Tibial nerve (tissue), 4 donors: ENCODE measurements at places on chromosomes 5 and 9. TPM values are rescaled to one million over a fixed set of nuclear protein-coding genes. Genes with fewer than 3 reads are reported as not detected.

ITGA1 gene
- total RNA-seq: 26.8 TPM

PTPN3 gene
- total RNA-seq: 1.6 TPM

C9orf50 gene
- total RNA-seq: 1.6 TPM

GABRB2 gene
- total RNA-seq: 3.7 TPM

CDC20B gene
- total RNA-seq: not detected

TAF1L gene
- not detected for total RNA-seq

RECK gene
- total RNA-seq: 19.2 TPM

SPATA31D4 gene
- not detected for total RNA-seq

NKD2 gene
- total RNA-seq: not detected

SPATA31E1 gene
- total RNA-seq: not detected

PRR16 gene
- total RNA-seq: 2.5 TPM

HBEGF gene
- total RNA-seq: 27.1 TPM

KIF20A gene
- 0.44 TPM for total RNA-seq

C9orf153 gene
- total RNA-seq: 2.9 TPM

LCN9 gene
- not detected for total RNA-seq

C9orf43 gene
- total RNA-seq: not detected

POU5F2 gene
- 5.2 TPM for total RNA-seq

SPDL1 gene
- total RNA-seq: 8.1 TPM

CCDC152 gene
- 3.9 TPM for total RNA-seq

POU4F3 gene
- total RNA-seq: not detected

CNTNAP3 gene
- 25.5 TPM for total RNA-seq

C5 gene
- total RNA-seq: 25.3 TPM

ETF1 gene
- total RNA-seq: 80.1 TPM

IL9 gene
- total RNA-seq: not detected

GLRA1 gene
- total RNA-seq: not detected

OCLN gene
- total RNA-seq: 10.3 TPM

PCDHB6 gene
- total RNA-seq: 1.8 TPM

FGF10 gene
- 9.2 TPM for total RNA-seq
